ENCODE measurements at places on chromosomes 1 and 21. TPM values are rescaled to one million over a fixed set of nuclear protein-coding genes. Genes with fewer than 3 reads are reported as not detected.

ARHGEF19 gene
- total RNA-seq, result 3.7 TPM

CRABP2 gene
- 0.63 TPM for total RNA-seq

RUNX1 gene
- total RNA-seq, result 11.6 TPM

GNAT2 gene
- total RNA-seq, result not detected

UQCRHL gene
- 0.76 TPM for total RNA-seq

CLDN17 gene
- not detected for total RNA-seq

OR2L13 gene
- total RNA-seq, result not detected

SIPA1L2 gene
- 60.3 TPM for total RNA-seq

KISS1 gene
- not detected for total RNA-seq

WNT2B gene
- total RNA-seq, result 4.4 TPM

GJA8 gene
- not detected for total RNA-seq

ELOVL1 gene
- 95.9 TPM for total RNA-seq

TSPAN2 gene
- 0.68 TPM for total RNA-seq

PRAMEF13 gene
- not detected for total RNA-seq

MSH4 gene
- not detected for total RNA-seq

SLC35F3 gene
- total RNA-seq, result 0.87 TPM

USP25 gene
- 52.9 TPM for total RNA-seq

TTC22 gene
- total RNA-seq, result not detected

- DNase-seq, result no peak
Measured at GRCh38 chr1:194517567-194517966, 1331.2 kb upstream of the B3GALT2 start.

- no peak for DNase-seq
Measured at GRCh38 chr1:205458777-205459566, 3.1 kb upstream of the BLACAT1 start.

DNA sequence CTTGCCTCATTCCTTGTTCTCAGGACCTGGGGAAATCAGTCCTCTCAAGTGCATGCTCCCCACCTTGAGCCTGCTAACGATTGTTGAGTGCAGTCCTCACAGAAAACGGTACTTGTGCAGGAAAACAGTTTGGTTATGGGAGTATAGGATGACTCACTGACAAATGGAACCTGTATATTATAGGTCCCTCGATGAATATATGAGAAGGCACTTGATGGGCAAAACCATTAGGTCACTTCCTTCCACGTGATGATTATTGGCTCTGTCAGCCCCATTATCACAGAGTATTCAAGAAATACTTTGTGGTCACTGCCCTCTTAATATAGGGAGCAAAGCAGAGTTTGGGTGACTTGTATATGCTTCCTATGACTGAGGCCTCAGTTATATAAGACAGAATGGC, 6.2 kb downstream of the CCDC17 start:
- DNase-seq, result no peak

DNA sequence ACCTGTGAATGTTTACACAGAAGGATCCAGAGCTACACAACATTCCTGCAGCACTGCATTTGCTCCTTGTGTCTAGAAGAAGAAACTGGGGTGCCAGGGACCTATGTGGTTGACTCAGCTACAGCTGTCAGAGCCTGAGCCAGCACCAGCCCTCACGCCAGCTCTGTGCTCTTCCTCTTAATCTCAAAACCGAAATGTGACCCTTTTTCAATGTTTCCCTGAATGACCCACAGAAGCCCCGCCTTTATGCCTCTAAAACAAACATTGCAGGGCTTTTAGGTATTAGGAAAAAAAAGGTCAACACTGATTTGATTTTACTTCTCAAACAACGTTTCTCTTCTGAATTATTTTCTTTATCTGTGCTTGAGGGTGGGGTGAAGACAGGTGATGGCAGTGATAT, 260.5 kb downstream of the DYRK1A start:
- DNase-seq, result no peak

GRCh38 chr21:31558189-31558961, 101.1 kb upstream of the SOD1 start:
- no peak for DNase-seq

DNA sequence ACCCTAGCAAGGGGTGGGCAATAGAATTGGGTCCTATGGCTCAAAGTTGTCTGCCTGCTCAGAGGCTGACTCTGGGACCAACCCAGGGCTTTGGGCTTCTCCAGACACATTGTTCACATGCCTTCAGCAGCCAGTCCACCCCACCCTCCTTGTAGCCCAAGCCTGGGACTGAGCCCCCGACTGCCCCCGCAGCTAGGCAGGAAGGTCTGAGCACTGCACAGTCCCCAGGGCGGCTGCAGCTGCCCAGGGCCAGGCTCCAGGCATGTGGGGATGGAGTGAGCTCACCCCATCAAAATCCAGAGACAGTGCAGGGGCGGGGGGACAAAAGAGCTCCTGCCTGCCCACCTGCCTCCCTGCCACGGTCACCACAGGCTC, 35.6 kb downstream of the HSPG2 start:
- no peak for DNase-seq

- no peak for DNase-seq
Measured at GRCh38 chr1:117235863-117236465, 25.2 kb upstream of the VTCN1 start.

- peak; percentile 75 for DNase-seq
Measured at GRCh38 chr1:235417086-235417697, 50.0 kb downstream of the TBCE start.

DNA sequence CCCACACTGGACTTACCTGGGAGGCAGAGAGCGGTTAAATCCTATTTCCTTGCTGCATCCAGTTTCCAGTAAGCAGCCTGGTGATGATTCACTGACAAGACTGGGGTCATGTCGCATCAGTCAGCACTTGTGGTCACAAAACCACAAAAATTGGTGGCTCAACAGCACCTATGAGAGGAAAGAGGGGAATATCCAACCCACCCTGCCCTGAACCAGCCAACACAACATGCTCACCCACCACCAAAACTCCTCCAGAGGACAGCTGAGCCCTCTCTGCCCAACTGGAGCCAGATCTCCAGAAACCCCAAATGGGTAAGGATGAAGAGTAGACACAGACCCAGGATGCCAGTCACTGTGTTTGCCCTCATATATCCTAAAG, 64.0 kb downstream of the CD46 start:
- DNase-seq, result no peak

GRCh38 chr1:236457775-236458174, 63.7 kb downstream of the EDARADD start:
- DNase-seq, result no peak

- no peak for DNase-seq
Measured at GRCh38 chr1:11107599-11107998, 7.9 kb upstream of the EXOSC10 start.

GRCh38 chr1:116982319-116983004, 19.1 kb upstream of the CD101 start:
- DNase-seq, result no peak

- DNase-seq, result no peak
Measured at GRCh38 chr21:39142972-39143371, 40.3 kb downstream of the PSMG1 start.

DNA sequence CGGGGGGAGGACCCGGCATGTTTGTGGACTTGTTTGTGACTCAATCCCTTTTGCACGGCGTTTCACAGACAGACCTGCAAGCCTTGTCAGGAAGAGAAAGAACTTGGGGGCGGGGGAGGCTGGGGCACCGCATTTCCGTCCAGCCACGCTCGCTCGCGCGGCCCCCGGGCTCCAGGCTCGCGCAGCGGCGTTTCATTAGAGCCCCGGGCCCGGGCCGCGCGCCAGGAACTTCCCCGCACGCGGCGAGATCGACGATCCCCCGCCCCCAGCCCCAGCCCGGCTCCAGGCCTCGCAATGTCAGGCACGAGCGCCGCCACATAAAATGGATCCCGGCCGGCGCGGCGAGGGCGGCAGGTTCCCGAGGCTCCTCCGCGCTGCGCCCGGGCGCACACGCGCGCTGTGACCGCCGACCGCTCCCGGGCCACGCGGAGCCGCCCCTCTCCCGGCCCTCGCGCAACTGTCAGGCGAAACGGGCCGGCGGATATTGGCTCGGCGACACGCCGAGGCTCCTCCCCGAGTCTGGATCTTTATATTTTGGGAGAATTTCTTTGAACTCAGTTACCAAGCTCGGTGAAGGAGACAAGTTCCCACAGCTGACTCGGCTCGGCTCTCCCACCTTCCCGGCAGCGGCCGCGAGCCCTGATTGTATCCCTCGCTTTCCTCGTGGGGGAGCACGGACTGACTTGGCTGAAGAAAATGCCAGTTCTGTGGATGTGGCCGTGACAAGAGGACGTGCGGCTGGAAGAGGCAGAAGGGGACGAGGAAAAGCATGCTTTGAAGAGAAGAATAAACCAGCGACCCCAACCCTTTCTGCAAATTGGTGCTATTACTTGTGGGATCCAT, at the start of gene KIF26B:
Gene KIF26B, plus strand, starts transcription at position 557 of the 843 bp plus-strand sequence. CDS start 440 bp downstream, outside the sequence.
- no peak for DNase-seq

DNA sequence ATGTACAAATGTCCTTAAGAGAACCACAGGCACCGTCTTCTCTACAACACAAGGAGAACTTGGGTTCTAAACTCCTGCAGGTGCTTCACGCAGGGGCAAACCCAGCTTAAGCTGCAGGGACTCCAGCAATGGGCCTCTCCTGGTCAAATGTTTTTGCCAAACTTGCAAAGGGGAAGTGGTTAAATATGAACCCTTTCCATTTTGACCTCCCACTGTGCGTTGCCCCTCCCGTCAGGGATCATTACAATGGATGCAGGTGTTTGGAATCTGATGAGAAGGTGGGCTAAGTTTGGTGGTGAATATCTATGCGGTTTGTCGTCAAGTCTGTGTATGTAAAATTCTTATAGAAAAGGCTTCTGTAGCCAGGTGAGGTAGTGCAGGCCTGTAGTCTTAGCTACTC, 29.1 kb upstream of the SLC25A33 start:
- no peak for DNase-seq

GRCh38 chr1:155651861-155652661, 36.5 kb downstream of the YY1AP1 start:
- no peak for DNase-seq

GRCh38 chr1:224205438-224205840, 22.4 kb downstream of the DEGS1 start:
- DNase-seq, result no peak

DNA sequence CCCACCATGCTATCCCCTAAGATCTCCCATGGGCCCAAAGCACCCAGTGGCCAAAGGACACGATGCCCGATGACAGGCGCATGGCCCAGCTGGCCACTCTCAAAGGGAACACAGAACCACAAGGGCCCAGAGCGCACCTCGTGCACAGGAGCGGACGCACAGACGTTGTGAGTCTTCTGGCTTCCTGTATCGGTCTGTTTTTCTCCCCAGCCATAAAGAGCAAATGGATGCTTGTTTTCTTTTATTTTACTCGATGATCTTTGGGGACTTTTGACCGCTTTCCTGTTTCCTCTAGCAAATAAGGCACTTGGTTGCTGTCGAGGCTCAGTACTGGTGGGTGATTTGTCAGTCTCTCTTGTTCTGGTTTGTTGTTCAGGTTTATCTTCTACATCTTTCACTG, 16.2 kb downstream of the CCSAP start:
- no peak for DNase-seq

- DNase-seq, result no peak
Measured at GRCh38 chr1:62876535-62876934, 92.6 kb downstream of the ATG4C start.

- no peak for DNase-seq
Measured at GRCh38 chr1:25743164-25744139, 56.5 kb upstream of the SELENON start.

DNA sequence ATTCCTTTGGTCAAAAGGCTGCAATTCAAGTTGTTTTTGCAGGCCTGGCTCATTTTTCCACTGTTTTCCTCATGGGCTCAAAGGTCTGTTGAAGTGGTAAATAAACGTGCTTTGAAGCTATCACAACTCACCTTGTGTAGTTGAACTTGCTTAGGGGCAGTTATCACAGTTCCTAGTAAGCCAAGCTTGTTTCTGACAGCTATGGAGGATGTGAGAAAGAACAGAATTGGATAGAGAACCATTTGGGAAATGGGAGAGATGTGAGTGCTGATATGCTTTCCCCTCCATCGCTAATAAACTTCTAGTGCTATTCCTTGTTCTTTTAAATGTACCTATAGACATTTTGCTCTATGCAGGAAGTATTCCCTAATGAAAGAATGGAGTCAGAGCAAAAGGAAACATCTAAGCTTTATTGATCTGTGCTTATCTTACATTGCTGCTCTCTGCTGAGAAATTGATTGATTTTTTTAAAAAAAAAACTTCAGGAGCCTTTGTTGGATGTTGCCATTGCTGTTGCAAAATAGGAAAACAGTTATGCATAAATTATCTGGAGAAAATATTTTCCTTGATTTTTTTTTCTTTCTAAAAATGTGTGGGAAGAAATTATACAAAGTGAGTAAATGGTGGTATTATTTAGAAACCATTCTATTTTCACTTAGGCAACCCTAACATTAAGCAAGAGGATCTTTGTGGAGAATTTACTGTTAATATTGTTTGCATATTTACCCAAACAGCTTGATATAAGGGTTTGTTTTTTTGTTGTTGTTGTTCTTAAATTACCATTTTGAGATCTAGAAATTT, 118.2 kb downstream of the MAGI3 start:
- no peak for DNase-seq

DNA sequence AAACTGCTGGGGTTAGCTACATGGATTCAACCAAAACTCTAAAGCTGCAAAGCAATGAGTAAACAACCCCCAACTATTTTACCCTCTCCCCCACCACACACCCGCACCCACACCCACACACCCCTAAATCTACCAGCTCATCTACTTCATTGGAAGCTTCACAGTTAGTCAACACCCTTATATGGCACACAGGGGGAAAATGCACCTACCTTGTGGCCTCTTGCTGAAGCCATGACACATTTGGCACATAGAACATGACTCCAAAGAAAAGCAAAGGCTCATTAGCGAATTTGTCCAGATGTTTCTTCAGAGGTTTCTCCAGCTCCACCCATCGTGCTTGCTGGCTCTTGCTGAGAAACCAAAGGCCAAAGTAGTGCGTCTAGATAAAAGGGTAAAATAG, 99.8 kb downstream of the PTPN14 start:
- DNase-seq, result no peak

GRCh38 chr1:59417406-59417805, 120.5 kb downstream of the FGGY start:
- DNase-seq, result no peak

GRCh38 chr1:161020509-161021164, at the start of gene F11R:
TSS of gene F11R (minus strand) at chr1:161021152. CDS start at chr1:161021073, 79 bp downstream.
- no peak for DNase-seq
